ENCODE measurements at places on chromosomes 1 and 21. TPM values are rescaled to one million over a fixed set of nuclear protein-coding genes. Genes with fewer than 3 reads are reported as not detected.
A peak's percentile ranks its signal among the peaks of the same experiment; 100 is the strongest.

DNA sequence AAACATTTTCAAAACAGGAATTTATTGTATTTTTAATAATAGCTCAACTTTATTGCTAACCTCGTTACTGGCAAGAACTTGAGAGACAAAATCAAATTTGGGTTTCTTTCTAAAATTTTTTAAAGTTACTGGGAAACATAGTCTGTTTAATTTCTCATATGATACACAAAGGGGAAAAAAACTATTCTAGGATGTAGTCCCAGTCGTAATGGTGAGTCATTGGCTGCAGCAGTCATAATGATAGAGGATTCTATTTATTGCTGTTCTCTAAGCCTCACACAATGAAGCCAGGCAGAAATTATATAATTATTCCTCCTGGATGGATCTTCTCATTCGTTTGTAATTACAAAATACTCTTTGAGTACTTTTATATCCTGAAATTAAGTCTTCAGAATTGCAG, 326.5 kb upstream of the SGIP1 start:
- DNase-seq, result no peak
- no peak overlapping the region for H3K27ac ChIP-seq
- H3K4me1 ChIP-seq, result peaks cover 13% of the 10 kb centered on the region

DNA sequence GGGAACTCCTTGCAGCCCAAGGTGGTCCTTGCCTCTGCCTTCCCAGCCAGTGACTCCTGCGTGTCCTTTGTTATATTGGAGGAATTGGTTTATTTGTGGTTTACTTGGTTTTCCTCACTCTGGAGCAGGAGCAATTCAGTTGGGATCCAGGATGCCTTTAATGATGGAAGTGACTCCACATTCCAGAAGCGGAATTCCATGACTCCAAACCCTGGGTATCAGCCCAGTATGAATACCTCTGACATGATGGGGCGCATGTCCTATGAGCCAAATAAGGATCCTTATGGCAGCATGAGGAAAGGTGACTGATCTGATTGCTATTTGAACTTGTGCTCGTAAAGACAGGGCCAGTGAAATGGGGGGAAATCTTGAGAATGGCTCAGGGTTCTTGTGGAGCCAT, 15.1 kb upstream of the PIGV start:
- DNase-seq, result no peak
- H3K4me1 ChIP-seq, result peaks cover 52% of the 10 kb centered on the region
- H3K27me3 ChIP-seq, result no peaks in the 10 kb centered on the region
- no peak overlapping the region for H3K4me3 ChIP-seq

Gene MYOG
- total RNA-seq, result not detected

- H3K36me3 ChIP-seq, result no peaks in the 10 kb centered on the region
- no peaks in the 10 kb centered on the region for H3K27me3 ChIP-seq
- DNase-seq, result no peak
- no peak overlapping the region for H3K4me3 ChIP-seq
- peaks cover 17% of the 10 kb centered on the region for H3K4me1 ChIP-seq
Observed at GRCh38 chr1:5664906-5665875, 327.0 kb downstream of the NPHP4 start.

- peak; percentile 47 for DNase-seq
- H3K4me1 ChIP-seq, result no peaks in the 10 kb centered on the region
- no peak overlapping the region for H3K4me3 ChIP-seq
- H3K27ac ChIP-seq, result no peak overlapping the region
- no peaks in the 10 kb centered on the region for H3K27me3 ChIP-seq
Observed at GRCh38 chr1:230540421-230541155, 101.7 kb upstream of the COG2 start.

DNA sequence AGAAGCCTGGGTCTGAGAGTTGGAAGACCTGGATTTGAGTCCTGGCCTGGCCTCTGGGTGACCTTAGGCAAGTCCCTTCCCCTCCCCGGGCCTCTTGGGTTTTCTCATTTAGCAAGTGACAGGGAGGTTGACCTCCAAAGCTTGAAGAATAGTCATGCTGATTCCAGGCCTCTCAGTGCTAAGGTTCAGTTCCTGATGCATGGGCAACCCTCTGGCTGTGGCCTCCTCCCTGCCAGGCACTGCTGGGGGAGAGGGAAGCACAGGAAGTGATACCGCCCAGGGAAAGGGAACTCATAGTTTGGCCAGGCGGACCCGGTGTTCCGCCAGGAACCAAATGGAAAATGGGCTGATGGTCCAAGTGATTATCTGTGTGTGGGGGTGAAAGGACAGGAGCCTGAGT, 23.6 kb upstream of the WASF2 start:
- H3K36me3 ChIP-seq, result no peaks in the 10 kb centered on the region
- H3K27me3 ChIP-seq, result no peaks in the 10 kb centered on the region
- no peak for DNase-seq
- H3K4me1 ChIP-seq, result peaks cover 36% of the 10 kb centered on the region
- no peak overlapping the region for H3K4me3 ChIP-seq

Gene CSMD2
- 0.42 TPM for total RNA-seq

All from esophagus muscularis mucosa (tissue), 4 donors.